ENCODE measurements at places on chromosomes 7 and 10.

DNA sequence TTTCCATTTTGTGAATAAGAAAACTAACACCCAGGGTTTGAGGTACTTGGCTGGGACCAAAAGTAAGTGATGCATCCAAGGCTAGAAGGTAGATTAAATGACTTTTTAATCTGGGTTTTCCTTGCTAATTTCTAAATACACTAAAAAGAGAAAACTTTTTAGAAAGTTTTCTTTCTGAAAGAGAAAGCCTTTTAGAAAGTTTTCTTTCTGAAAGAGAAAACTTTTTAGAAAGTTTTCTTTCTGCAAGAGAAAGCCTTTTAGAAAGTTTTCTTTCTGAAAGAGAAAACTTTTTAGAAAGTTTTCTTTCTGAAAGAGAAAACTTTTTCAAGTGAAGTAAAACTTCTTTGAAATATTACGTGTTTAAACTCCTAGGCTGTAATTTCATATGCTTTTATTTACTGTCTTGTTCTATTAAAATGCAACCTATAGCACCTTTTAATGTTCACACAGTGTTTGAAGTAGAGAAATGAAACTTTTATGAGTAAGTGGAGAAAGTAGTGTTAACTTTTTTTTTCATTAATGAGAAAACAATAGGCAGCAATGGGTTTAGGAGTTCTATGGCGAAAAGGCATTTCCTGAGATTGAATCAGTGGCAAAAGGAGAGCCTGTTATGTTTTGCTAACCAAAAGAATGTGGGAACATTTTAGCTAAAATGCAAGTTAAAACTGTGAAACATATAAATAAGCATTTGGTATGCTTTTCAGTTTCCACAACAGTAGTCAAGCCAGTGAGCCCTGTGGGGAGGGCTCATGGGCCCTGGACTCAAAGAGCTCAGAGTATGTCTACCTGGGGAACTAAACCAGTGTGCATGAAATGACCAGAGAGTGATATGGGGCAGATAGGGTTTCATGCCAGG lies 103.7 kb downstream of the RBM20 start:
- DNase-seq: peak; percentile 39
- H3K36me3 ChIP-seq: peaks cover 25% of the 10 kb centered on the region
- peaks cover 75% of the 10 kb centered on the region for H3K4me1 ChIP-seq
- no peaks in the 10 kb centered on the region for H3K27me3 ChIP-seq
- H3K27ac ChIP-seq: peak overlapping the region; percentile 95
- peak overlapping the region; percentile 55 for H3K4me3 ChIP-seq

DNA sequence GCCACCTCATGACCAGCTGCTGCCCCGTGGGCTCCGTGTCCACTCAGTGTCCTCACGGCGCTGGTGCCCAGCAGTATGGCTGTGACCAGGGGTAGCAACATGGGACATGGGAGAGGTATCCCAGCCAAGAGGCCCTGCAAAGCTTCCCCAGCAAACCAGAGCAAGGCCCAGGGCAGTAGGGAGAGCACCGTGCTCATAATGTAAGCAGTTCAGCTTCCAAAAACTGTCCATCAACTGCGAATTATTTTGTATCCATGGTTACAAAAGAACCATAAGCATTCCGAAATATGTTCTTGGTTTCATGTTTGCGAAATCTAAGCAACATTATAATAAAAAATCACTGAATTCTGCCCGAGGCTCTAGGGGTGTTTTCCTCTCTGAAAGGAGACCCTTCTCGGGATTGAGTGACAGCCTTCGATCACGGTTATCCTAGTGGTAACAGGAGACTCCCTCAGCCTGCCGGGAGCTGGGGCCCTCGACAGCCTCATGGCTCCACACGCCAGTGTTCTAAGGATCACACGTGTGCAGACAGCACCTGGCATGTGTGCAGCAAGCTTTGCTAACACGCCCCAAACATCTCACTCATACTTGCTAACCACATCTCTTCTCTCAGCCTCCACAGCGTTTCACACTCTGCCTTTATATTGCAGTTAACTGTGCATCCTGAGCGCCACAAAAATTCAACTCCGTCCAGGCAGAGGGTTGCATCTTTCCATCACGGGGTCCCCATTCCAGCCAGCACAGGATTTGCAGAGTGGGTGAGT lies 117.6 kb downstream of the DIP2C start:
- H3K27me3 ChIP-seq: peaks cover 8% of the 10 kb centered on the region
- H3K4me3 ChIP-seq: no peak overlapping the region

DNA sequence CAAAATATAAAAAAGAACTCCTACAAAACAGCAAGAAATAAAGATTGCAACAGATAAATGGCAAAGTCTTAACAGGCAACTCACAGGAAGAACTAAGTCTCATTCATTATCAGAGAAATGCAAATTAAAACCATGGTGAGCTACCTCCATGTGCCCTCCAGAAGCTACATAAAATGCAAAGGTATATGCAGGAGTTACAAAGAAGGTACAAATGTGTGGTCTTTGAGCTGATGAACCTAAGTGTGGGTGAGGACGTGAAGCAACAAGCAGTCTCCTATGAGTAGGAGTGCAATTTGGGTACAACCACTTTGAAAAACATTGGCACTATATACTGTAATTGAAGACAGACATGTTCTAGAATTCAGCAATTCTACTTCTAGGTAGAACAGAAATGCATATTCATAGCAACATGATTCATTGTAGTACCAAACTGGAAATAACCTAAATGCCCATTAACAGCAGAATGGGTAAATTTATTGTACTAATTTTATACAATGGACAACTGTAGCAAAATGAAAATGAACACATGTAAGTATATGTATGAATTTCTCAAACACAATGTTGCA lies 61.6 kb upstream of the KCNMA1 start:
- H3K27me3 ChIP-seq: peaks cover 13% of the 10 kb centered on the region
- H3K27ac ChIP-seq: no peak overlapping the region
- H3K4me1 ChIP-seq: no peaks in the 10 kb centered on the region

DNA sequence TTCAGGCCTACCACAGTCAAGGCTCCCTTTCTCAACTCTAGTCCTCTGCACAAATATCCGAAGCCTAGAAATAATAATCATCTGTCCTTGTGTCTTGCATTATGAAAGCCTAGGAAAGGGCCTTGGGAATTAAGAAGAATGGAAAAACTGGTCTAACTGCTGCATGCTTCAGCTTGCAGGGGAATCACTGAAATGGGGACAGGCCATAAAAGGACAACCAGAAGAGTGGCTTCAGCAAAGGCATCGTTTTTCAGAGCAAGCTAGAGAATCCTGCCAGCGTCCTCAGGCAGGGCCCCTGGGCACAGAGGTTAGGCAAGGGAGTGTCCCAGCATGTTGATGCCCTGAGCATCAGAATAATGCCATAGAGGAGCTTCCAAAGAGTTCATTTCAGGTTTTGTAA lies 13.2 kb downstream of the ERVW-1 start:
- no peak for DNase-seq
- H3K4me3 ChIP-seq: no peak overlapping the region
- no peaks in the 10 kb centered on the region for H3K4me1 ChIP-seq
- no peak overlapping the region for H3K27ac ChIP-seq
- peaks cover 10% of the 10 kb centered on the region for H3K36me3 ChIP-seq

DNA sequence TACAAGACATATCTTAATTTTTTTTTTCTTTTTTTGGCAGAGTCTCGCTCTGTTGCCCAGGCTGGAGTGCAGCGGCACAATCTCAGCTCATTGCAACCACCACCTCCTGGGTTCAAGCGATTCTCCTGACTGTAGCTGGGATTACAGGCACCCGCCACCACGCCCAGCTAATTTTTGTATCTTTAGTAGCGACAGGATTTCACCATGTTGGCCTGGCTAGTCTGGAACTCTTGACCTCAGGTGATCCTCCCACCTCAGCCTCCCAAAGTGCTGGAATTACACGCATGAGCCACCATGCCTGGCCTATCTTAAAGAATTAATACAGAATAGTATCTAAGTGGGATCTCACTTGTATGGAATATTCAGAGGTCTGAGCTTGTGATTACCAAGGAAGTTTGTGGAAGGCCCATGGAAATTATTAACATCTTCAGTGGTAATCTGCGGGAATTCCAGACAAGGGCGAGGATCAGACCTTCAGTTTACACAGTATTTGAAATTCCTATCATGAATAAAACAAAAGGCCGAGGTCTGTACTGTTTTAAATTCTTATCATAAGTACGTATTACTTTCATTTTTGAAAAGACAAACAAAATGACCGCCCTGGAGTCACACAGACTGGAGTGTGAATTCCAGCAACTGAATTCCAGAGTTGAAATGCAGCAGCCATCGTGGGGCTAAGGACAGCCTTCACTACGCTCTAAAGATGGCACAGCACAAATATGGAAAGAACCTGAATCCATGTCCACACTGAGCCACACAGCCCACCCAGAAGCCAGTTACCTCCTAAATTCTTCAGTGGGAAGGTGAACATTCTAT lies 16.7 kb downstream of the GPRIN2 start:
- no peaks in the 10 kb centered on the region for H3K36me3 ChIP-seq
- peaks cover 42% of the 10 kb centered on the region for H3K27me3 ChIP-seq
- DNase-seq: peak; percentile 1
- H3K4me1 ChIP-seq: no peaks in the 10 kb centered on the region
- H3K4me3 ChIP-seq: no peak overlapping the region

DNA sequence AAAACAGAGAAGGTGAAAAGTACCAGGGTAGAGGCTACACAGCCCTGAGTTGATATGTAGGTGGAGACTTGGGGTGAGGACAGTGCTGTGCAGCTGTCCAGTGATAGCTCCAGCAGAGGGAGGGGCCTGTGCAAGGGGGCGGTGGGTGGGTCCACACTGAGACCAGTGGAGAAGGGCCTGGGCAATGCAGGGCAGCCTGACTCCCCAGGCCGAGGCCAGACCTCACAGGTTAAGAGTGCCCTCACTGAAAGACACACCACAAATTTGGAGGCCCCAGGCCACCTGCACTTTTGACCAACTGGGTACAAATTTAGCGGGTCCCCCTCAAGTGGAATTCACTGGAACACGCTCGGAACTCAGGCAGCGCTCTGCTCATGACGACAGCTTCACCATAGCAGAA lies 6.7 kb upstream of the RASGEF1A start:
- no peaks in the 10 kb centered on the region for H3K4me1 ChIP-seq
- H3K4me3 ChIP-seq: no peak overlapping the region
- DNase-seq: no peak
- no peaks in the 10 kb centered on the region for H3K36me3 ChIP-seq
- H3K27ac ChIP-seq: no peak overlapping the region
- peaks cover 36% of the 10 kb centered on the region for H3K27me3 ChIP-seq

GRCh38 chr10:88038268-88038667 lies 174.8 kb downstream of the PTEN start:
- H3K4me3 ChIP-seq: no peak overlapping the region
- no peaks in the 10 kb centered on the region for H3K36me3 ChIP-seq
- peaks cover 21% of the 10 kb centered on the region for H3K4me1 ChIP-seq
- no peaks in the 10 kb centered on the region for H3K27me3 ChIP-seq

DNA sequence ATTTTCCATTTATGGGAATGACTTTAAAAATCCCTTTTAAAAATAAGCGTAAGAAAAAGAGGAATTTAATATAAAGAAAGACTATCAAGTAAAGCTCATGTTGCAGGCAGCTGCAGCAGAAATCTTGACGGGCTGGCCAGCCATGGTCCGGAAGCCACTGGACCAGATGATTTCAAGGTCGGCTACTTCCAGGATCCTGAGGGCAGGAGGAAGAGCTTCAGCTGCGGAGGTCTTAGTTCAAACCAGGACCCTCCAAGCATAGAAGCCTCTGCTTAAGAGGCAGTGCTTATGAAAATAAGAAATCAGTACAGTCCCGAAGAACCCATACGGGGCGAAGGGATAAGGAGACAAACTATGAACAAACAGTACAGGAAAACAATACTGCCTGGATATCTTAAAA lies 220.2 kb upstream of the CELF2 start:
- DNase-seq: no peak
- H3K4me1 ChIP-seq: no peaks in the 10 kb centered on the region
- H3K27ac ChIP-seq: no peak overlapping the region
- H3K27me3 ChIP-seq: peaks cover 24% of the 10 kb centered on the region
- no peak overlapping the region for H3K4me3 ChIP-seq

GRCh38 chr10:13613519-13613918 lies 26.8 kb downstream of the PRPF18 start:
- H3K4me3 ChIP-seq: no peak overlapping the region
- no peak overlapping the region for H3K27ac ChIP-seq
- H3K27me3 ChIP-seq: no peaks in the 10 kb centered on the region
- no peaks in the 10 kb centered on the region for H3K4me1 ChIP-seq

DNA sequence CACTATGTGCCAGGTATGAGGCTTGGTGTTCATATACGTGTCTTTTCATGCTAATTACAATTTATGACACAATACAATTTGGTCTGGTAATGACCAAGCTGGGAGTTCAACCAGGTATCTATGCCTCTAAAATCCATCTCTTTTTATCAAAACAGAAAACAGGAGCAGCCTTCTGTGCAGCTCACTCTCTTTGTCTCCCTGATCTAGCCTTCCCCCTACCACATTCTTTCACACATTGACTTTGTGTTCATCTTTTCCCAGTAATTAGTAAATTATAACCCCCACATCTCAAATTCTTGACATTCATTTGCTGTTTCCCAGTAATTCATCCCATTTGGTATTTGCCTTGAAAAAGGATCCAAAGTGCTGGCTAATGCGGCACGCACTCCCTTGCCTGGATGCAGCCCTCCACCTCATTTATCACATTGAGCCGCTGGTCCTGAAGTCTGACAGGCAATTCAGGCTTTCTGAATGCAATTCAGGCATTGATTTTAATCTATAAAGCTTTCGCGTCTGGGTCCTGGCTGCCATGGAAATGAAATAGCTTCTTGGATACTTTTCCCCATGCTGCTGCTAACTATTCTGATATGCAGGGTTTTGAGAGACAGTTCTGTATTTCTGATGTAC lies 112.5 kb upstream of the ANKRD1 start:
- peaks cover 18% of the 10 kb centered on the region for H3K4me1 ChIP-seq
- H3K36me3 ChIP-seq: peaks cover 3% of the 10 kb centered on the region
- no peak for DNase-seq
- H3K27me3 ChIP-seq: no peaks in the 10 kb centered on the region

- no peaks in the 10 kb centered on the region for H3K36me3 ChIP-seq
- peaks cover 6% of the 10 kb centered on the region for H3K27me3 ChIP-seq
- no peaks in the 10 kb centered on the region for H3K4me1 ChIP-seq
- no peak overlapping the region for H3K4me3 ChIP-seq
- H3K27ac ChIP-seq: no peak overlapping the region
- DNase-seq: no peak
These were observed 5.8 kb downstream of the TAS2R39 start for GRCh38 chr7:143188994-143189393.

DNA sequence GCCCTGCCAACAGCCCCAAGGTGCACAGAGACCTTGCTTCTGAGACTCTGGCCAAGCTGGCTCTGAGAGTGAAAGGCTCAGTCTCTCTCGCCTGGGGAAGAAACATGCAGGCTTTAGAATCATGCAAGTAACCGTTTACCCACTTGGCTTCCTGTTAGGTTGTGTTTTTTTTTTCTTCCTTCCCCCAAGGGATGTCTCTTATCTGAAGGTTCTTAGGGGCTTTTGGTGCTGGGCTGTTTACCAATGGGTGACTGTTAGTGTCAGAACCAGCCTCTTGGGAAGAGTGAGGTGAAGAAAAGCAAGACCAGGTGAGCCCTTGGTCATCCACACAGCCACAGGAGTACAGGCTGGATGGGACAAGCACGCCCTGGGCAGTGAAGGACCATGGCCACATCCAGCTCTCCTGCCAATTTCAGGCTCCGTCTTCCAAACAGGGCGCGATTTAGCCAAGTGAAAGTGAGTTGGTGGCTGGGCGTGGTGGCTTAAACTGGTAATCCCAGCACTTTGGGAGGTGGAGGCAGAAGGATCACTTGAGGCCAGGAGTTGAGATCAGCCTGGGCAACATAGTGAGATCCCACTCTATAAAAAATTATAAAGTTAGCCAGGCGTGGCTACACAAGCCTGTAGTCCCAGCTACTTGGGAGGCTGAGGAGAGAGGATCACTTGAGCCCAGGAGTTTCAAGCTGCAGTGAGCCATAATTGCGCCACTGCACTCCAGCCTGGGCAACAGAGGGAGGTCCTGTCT lies 76.3 kb upstream of the CUX1 start:
- no peaks in the 10 kb centered on the region for H3K27me3 ChIP-seq
- peak overlapping the region; percentile 75 for H3K27ac ChIP-seq
- peak overlapping the region; percentile 15 for H3K4me3 ChIP-seq

Data from activated CD8-positive, alpha-beta T cell treated with anti-CD3 and anti-CD28 coated beads for 36 hours (primary cell).